Coronary artery (tissue), 2 donors: ENCODE measurements at places on chromosomes 16 and 17.

DNA sequence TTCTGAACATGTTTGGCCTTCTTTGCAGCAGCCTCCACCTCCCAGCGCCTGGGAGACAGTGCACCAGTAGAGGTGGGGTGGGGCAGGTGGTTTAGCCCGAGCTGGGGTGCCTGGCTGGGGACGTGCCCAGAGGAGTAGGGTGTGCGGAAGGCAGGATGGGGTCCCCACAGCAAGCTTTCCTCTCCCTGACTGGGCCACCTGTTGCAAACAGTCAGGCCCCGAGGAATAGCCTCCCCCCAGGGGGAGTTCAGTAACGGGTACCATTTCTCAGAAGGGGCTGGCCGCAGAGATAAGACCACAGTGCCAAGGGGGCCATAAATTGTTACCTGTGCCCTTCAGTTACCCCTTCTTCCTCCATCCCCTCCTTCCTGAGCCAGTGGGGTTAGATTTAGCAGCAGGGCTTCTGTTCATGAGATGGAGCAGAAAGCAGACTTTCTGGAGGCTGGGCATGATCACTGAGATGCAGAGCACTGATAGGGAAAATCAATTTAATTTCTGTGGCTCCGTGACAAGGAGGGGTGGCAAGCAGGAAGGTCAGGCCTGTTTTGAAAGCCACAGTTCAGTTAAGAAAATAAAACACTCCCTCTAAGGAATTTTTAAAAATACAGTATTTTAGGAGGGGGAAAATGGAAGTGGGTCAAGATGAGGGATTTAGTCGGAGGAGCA is 181.9 kb downstream of the MSI2 start:
- no peak for DNase-seq

DNA sequence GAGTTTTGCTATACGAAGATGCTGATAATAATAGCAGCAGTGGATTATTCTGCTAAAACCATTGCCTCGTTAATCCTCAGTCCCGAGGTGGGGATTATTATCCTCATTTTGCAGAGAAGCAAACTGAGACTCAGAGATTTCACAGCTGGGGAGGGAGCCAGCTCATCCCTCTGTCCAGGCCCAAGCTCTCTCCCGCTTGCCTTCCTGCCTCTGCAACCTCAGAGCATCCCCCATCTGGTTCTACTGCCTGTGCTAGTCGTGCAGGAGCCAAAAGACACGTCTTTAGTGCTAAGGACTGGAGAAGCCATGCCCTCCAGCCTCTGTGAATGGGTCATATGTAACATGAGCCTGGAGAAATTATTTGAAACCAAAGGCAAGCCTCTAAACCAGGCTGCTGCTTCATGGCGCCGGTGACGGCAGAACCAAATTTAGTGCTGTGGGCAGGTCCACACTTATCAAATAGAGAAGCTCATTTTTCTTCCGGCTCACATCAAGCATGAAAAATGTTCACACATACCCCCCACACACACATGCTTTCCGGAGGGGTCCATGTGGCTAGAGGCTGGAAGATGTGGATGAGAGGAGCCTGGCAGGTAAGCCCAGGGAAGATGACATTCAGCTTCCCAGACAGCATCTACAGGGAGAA is 13.5 kb downstream of the MAPT start:
- no peak for DNase-seq

GRCh38 chr16:5850632-5851392 is 753.2 kb upstream of the EEF2KMT start:
- no peak for DNase-seq

GRCh38 chr16:47460359-47460710 is 528 bp downstream of the ITFG1 start:
- no peak for DNase-seq

DNA sequence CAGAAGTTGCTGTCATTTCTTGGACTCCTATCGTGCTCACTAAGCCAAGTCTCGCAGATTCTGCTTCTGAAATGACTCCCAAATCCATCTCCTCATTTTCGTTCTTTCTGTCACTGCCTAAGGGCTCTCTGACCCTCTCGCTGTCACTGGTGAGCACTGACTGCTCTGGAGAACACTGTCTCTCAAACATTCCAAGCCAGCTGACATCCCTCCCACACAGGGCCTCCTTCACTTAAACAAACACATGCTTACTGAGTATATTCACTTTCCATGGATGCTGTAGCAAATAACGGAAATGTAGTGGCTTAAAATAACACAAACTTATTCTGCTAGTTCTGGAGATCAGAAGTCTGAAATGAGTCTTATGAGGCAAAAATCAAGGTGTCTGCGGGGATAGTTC is 18.8 kb downstream of the CACNG1 start:
- no peak for DNase-seq

GRCh38 chr17:33977729-33978514 is 277.2 kb upstream of the CCL2 start:
- no peak for DNase-seq

DNA sequence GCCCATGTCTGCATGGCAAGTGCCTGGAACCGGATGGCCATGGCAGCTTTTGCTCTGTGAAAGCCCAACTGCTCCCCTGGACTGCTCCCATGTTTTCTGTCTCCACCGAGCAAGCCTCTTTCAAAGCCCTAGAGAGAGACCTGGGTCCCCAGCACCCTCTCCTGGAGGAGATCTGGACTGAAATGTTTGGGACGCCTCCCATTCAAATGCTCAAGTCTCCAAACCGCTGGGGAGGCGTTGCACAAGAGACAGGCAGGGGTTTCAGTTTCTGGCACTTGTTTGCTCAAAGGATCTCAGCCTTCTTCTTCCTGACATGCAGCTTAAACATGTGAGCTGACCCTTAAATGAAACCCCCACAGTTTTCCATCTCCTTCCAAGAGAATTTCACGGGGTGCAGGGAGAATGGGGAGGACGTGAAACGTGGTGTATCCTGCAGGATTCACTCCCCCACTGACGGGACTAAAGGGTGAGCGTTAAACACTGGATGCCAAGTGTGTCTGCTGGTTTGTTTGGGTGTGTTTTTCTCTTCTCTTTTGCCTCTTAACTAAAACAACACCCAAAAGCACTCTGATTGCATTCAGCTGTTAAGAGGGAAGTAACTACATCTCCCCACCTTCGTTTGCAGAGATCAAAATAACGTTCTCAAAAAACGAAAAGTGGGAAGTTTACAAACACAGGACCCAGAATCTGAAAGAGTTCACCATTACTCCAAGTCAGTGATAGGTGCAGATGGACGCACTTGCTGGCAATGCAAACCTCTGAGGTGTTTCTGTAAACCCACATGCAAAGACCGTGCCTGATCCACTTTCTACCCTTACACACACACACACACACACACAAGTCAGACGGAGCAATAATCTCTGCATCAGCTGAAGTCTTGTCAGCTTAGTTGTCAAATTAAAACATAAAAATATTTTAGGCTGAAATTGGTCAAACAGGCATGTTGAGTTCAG is 256.9 kb downstream of the C16orf95 start:
- peak; percentile 78 for DNase-seq

GRCh38 chr16:20628213-20628612 is 52.0 kb upstream of the ACSM2B start:
- no peak for DNase-seq

GRCh38 chr17:52158450-52159042 is at the start of gene CA10:
TSS of gene CA10 (minus strand) at chr17:52158714.
- DNase-seq: no peak

DNA sequence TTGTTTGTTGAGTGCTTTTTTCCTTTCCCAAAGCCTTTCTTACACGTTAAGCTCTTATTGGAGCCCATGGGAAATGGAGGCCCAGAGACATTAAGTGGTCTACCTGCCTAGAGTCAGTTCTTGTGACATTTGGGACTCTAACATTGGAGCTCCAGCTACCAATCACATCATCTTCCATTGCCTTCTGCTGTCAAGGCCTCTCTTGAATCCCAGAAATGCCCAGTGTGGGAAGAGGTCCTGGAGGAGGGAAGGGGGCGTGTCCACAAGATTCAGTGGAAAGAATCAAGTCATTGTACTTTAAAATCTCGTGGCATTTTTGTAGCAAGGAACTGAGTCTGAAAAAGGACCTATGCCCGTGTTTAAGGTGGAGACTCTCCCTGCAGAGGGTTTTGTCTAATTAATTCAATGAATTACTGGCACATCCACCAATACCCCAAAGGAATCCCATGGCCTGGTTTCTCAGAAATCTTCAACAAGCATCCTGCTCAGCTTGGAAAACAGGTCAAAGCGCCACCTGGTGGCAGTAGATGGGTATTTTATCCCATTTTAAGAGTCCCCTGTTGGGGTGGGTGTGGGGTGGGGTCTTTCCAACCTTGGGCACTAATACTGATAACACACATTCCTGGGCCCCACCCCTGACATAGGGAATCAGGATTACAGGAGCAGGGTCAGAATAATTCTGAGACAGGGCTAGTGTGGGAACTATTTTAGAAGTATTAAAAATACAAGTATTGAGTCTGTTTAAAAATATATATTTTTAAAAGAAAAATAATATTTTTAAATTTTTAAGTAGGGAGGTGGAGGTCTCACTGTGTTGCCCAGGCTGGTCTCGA is 24.6 kb downstream of the GPT2 start:
- no peak for DNase-seq

DNA sequence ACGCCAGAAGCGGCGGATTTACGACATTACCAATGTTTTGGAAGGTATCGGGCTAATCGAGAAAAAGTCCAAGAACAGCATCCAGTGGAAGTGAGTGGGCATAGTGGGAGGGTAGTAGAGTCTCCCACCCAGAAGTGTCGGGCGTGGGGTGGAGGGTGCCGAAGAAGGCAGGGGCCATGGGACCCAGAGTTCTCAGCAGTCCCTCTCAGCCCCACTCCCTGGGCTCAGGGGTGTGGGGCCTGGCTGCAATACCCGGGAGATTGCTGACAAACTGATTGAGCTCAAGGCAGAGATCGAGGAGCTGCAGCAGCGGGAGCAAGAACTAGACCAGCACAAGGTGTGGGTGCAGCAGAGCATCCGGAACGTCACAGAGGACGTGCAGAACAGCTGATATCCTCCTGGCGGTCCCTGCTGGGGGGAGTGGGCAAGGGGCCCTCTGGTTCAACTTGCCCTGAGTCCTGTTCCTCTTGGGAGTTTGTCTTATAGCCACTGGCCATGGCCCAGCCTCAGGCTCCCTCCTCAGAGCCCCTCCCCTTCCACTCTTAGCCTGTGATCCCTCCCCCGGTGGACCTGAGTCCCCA is 916 bp downstream of the E2F4 start:
- no peak for DNase-seq

DNA sequence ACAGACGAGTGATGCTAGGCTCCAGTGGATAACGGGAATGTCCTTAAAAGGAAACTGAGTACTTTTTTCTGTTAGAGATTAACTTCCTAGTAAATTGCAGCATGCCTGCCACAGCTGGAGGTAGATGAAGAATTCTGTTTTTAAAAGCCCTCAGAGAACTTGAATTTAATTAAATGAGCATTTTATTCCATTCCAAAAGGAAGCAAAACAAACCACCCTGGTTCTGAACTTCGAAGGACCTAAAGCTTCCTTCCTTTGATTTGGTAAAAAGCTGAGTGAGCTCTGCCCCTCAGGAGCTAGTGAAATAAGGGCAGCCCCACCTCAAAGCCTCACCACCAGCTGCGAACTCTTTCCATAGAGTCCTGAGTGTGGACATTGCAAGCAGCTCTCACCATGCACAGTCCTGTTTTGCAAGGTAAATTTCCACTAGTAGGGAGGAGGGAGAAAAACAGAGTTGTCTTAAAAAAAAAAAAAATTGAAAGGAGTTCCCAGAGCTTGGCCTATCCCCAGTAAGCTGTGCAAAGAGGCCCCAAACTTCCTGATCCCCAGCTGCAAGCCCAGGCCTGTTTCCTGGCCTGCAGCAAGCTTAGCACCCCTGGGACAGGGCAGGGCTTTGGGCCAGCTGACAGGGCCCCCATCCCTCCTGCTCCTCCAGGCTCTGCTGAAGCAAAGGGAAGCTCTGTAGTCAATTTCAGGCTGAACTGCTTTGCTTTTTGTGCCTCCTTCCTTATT is 11.2 kb downstream of the CHD9NB start:
- DNase-seq: no peak

GRCh38 chr17:82213251-82214011 is 789 bp upstream of the CCDC57 start:
- DNase-seq: peak; percentile 79

DNA sequence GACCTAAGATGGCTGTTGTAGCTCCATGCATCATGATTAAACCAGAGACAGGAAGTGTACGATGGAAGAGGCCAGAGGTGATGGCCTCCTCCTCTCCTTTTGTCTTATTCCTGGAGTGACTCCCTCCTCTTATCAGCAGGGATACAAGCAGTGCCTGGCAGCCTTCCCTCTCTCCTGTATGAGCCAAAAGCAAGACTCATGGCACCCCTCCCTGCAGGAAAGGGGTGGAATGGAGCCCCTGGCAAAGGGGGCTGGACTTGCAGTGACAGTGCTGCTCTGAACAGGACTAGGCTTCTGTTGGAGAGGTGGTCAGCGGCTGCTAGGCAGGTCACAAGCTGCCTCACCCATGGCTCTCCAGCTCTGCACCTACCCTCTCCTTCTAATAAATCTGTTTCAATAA is 8.4 kb downstream of the TXNL4B start:
- no peak for DNase-seq

DNA sequence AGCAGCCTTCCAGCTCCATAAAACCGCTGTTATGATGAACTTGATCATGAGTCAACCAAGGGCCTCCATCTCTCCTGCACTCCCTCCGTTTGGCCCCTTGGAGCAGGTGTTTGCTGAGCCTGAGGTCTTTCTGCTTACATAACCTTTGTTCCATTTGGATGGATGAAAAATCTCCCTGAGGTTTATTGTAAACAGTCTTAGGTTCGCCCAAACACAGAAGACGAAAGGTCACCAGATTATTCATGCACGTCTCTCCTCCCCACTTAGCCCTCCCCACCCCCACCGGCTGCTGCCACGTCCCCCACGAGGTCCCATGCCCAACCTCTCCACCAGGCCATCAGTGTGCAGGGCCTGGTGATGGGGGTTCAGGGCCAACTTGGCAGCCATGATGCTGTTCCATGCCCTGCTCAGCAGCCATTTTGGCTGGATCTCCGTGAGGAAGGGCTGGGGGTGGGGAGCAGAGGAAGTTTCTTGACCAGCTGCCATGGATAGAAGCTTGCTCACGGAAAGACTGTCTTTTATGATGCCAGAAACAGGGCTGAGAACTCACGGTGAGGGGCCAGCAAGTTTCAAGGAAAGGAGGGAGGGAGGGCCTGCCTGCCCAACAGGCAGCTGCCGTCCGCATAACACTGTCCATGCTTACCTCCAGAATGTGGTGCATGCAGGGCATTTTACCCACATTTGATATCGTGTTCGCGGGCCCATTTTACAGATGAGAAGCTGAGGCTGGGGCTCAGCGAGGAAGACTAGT is 47.8 kb upstream of the FOXF1 start:
- no peak for DNase-seq
